HCT116 (cell line): ENCODE measurements at places on chromosomes 1 and 21. TPM values are rescaled to one million over a fixed set of nuclear protein-coding genes. Genes with fewer than 3 reads are reported as not detected.

DNA sequence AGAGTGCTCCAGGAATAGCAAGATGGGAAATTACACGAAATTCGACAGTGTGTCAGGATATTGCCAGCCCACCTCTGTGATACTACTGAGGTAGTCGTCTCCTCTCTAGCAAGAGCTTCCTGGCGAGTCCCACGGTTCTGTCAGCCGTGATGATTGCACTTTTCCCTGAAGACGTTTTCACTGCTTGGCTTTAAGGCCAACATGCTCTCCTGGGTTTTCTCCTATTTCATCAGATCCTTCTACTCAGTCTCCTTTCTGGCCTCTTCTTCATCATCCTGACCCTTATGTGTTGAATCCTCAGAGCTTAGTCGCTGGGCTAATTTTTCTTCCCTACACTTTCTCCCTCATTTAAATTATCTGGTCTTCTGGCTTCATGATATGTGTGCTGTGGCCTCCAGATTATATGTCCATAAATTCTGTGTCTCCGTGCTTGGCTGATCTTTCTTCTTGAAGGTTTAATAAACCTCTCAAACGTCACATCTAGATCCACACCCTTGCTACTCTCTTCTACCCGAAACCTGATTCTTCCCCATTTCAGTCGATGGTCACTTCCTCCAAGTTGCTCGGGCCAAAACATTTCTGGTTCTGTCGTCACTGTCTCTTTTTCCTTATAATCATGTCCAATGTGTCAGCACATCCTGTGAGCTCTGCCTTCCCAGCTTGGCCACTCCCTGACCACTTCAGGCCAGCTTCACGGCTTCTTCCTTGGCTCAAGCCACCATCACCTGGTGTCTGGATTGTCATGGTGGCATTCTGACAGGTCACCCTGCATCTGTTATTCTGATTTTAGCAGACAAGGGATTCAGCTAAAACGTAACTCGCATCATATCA is 12.2 kb downstream of the OR2B11 start:
- no peaks in the 10 kb centered on the region for H3K4me1 ChIP-seq
- DNase-seq: no peak
- 0 out of 2 replicates have a peak, but pooled peaks cover 4% of the 10 kb centered on the region for H3K27me3 ChIP-seq
- no peak overlapping the region for H3K27ac ChIP-seq
- no peak overlapping the region for H3K4me3 ChIP-seq
- H3K36me3 ChIP-seq: no peaks in the 10 kb centered on the region

- no peak overlapping the region for H3K27ac ChIP-seq
- no peaks in the 10 kb centered on the region for H3K4me1 ChIP-seq
- H3K4me3 ChIP-seq: no peak overlapping the region
- no peak for DNase-seq
- H3K27me3 ChIP-seq: no peaks in the 10 kb centered on the region
- H3K36me3 ChIP-seq: no peaks in the 10 kb centered on the region
Measured at GRCh38 chr1:166884040-166884642, 8.1 kb upstream of the TADA1 start.

DNA sequence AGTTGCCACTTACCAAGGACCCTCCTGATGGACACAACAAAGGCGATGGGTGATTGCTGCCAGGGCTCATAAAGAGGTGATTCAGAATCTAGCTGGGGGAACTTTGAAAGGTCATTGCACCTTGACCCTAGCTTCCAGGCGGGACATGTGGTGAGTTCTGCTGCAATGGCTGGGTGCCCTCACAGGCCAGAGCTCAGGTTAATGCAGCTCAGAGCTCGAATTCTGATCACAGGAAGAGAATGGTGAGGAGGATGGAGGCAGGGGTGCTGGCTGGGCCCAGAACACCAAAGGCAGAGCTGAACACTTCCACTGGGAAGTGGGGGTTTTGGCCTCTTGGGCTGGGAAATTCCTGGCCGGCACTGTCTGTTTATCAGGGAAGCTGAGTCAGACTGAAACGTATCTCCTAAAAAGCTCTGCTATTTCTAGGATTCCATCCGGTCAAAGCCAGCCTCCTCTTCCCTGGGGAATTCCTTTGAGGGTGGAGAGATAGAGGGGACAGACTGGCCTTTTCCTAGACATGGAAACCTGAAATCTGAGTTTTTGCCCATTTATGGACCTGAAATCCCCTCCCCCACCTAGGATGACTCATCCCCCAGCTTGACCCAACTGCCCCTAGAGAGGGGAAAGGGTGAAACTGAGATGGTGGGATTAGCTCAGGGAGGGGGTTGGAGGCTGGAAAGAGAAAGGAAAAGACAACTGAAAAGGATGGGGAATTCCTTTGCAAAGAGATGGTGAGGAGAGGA is 27.2 kb downstream of the NUAK2 start:
- H3K4me1 ChIP-seq: peaks cover 40% of the 10 kb centered on the region
- no peak for DNase-seq
- no peaks in the 10 kb centered on the region for H3K36me3 ChIP-seq
- no peaks in the 10 kb centered on the region for H3K27me3 ChIP-seq
- H3K27ac ChIP-seq: peak overlapping the region; percentile 41

DNA sequence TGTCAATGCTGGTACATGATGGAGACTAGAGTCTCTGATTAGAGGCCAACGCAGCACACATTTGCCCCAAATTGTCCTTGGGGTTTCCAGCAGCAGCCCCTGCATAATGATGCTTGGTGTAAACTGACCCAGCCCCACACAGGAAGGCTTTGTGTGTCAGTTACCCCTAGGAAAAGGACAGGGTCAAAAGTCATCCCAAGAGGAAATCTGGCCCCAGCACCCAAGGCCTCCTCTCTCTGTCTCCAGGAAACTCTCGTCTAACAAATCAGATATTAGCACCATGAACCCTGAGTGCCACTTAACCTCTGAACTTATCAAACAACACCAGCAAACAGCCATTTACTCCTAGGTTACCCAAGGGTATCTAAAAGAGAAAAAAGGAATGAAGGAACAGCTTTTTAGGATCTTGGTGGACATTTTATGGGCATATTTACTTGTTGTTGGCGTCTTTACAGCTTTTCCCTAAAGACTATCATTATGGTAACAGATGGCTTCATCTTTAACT is 84.5 kb downstream of the PSMG1 start:
- peaks cover under 1% of the 10 kb centered on the region; the same call in 1 of the 2 replicates for H3K27me3 ChIP-seq
- no peak overlapping the region for H3K27ac ChIP-seq
- DNase-seq: no peak
- no peaks in the 10 kb centered on the region for H3K4me1 ChIP-seq
- H3K36me3 ChIP-seq: no peaks in the 10 kb centered on the region

DNA sequence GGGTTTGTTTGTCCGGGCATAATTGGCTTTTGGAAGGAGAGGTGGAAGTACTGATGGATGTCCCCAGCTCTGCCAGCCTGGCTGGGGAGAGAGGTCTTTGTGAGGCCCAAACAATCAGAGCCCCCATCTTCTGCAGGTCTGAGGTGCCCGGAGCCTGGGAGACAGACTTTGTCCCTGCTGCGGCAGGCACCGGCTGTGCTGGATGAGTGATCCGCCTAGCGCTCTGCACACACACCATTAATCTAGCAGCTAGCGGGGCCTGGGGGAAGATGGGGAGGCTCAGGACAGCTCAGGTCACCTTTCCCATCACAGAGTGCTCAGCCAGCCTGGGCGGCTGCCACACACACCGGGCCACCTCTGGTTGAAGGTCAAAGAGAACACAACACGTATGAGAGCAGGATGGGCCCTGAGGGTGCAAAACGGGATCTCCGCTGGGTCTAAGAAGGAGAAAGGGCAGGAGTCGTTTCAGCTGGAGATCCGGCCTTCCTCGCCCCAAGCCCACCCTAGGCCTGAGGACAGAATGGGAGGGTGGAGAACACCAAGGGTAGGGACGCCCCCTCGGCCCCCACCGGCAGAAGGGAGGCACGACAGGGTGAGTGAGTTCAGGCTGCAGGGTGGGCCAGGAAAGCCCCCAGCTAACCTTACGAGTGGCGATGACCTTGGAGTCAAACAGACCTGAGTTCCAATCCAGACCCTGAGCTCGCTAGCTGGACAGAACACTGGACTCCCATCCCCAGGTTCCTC is 341.8 kb downstream of the NPHP4 start:
- H3K27ac ChIP-seq: no peak overlapping the region
- DNase-seq: no peak

DNA sequence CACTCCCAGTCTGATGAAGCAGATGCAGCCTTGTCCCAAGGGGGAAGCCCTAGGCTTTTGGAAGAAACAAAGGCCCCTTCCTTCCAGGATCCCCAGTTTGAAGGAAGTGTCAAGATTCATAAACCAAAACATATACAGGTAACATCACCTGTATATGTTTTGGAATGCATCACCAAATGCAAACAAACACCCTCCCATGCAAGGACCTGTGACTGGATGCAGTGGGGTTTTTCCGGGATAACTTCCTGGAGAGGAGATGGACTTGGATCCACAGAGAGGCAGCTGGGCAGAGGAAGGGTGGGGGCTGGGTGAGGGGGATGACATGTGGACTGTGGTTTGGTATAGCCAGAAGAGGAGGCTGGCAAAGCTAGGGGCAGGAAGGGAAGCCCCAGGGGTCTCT is 1.5 kb upstream of the PLA2G2F start:
- no peaks in the 10 kb centered on the region for H3K27me3 ChIP-seq
- no peaks in the 10 kb centered on the region for H3K36me3 ChIP-seq
- DNase-seq: no peak
- H3K4me1 ChIP-seq: peaks cover 4% of the 10 kb centered on the region; the same call in 1 of the 2 replicates
- no peak overlapping the region for H3K27ac ChIP-seq

- DNase-seq: no peak
- H3K27ac ChIP-seq: no peak overlapping the region
- peaks cover 10% of the 10 kb centered on the region; the same call in 1 of the 2 replicates for H3K36me3 ChIP-seq
- no peaks in the 10 kb centered on the region for H3K27me3 ChIP-seq
- H3K4me1 ChIP-seq: peaks cover 84% of the 10 kb centered on the region
Measured at GRCh38 chr1:234605399-234605982, 4.5 kb downstream of the IRF2BP2 start.

DNA sequence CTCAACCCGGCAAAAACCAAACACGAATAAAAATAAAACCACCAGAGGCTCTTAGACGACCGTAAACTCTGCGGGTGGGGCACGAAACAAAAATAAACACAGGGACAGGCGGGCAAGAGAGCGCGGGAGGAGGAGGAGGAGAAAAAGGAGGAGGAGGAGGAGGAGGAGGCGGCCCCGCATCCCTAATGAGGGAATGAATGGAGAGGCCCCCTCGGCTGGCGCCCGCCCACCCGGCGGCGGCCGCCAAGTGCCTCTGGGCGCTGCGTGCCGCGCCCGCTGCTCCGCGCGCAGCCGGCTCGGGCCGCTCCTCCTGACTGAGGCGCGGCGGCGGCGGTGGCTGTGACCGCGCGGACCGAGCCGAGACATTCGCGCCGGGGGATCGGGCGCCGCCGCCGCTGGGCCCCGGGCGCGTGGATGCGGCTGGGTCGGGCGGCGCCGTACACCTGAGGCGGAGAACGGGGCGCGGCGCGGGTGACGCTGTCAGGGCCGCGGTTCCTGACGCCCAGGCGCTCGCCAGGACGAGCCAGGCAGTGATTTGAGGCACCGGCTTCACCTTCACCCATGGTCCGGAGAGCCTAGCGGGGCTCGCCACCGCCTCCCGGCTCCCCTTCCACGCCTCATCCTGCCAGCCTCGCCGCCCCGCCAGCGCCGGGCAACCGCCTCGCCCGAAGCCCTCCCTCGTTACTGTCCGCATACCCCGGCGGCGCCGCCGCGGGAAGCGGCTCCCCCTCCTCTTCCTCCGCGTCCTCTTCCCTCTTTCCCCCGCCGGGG is at the start of gene MARK1:
TSS of gene MARK1 (plus strand) at position 229 of the 771 bp plus-strand sequence. CDS start 687 bp downstream, outside the sequence.
- H3K4me1 ChIP-seq: no peaks in the 10 kb centered on the region
- H3K4me3 ChIP-seq: peak within 1 kb of the TSS; percentile 58
- no peaks in the 10 kb centered on the region for H3K27me3 ChIP-seq
- H3K36me3 ChIP-seq: no peaks in the 10 kb centered on the region
- peak within 1 kb of the TSS; percentile 57 for H3K27ac ChIP-seq
- DNase-seq: no peak

DNA sequence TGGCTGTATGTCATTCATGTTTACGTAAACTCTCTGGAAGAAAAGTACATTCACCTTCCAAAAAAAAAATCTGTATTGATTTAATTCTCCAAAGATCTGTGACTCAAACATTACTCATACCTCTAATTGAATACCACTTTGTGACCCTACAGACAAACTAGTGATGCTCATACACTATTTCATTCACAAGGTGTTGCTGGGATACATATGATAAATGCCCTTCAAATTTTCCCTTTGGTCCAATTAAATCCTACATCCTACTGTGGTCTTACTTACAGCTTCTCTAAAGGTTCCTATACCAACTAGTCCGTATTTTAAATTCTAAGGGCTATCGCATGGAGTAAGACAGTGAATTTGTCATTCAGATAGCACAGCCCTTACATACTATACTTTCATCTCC is 26.8 kb upstream of the CADM3 start:
- no peaks in the 10 kb centered on the region for H3K4me1 ChIP-seq
- H3K27ac ChIP-seq: no peak overlapping the region
- H3K36me3 ChIP-seq: no peaks in the 10 kb centered on the region
- no peak for DNase-seq
- no peak overlapping the region for H3K4me3 ChIP-seq
- H3K27me3 ChIP-seq: peaks cover 37% of the 10 kb centered on the region

DNA sequence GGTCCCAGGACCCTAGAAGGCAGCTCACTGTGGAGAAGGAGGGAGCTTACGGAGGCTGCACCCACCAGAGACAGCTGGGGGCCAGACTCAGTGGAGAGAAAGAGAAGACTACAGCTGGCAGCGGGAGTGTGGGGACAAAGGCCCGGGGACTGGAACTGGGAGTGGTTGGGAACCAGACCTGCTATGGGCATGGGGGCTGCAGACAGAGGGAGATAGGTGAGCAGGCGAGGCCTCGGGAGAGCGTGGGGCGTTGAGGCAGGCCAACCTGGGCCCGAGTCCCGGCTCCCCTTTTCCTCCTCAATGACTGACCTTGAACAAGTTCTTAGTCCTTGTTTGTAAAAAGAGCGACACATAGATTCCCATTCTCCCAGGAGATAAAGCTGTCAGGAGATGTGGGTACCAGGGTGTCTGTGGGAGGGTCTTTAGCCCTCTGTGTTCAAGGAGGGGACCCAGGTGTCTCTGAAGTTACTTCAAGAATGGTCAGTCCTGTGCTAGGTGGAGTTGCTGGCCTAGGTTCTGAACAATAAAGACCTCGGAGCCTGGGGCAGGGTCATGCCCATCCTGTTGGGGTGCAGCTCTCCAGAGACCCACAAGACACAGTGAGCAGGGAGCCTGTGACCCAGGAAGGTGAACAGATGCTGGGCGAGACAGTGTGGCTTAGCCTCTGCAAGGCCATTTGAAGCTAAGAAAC is 87.9 kb downstream of the ITPKB start:
- DNase-seq: no peak
- H3K4me3 ChIP-seq: no peak overlapping the region
- no peaks in the 10 kb centered on the region for H3K27me3 ChIP-seq
- H3K36me3 ChIP-seq: no peaks in the 10 kb centered on the region
- no peak overlapping the region for H3K27ac ChIP-seq

TNFSF4 gene
- total RNA-seq: 0.89 TPM

CHIT1 gene
- total RNA-seq: not detected

TACSTD2 gene
- 12.2 TPM for total RNA-seq

ZNF593OS gene
- not detected for total RNA-seq

SPRR5 gene
- not detected for total RNA-seq

BTF3L4 gene
- 56.6 TPM for total RNA-seq

DYNLT4 gene
- 0.96 TPM for total RNA-seq

CFAP45 gene
- total RNA-seq: 0.59 TPM
